ENCODE measurements at places on chromosomes 6 and 20.

DNA sequence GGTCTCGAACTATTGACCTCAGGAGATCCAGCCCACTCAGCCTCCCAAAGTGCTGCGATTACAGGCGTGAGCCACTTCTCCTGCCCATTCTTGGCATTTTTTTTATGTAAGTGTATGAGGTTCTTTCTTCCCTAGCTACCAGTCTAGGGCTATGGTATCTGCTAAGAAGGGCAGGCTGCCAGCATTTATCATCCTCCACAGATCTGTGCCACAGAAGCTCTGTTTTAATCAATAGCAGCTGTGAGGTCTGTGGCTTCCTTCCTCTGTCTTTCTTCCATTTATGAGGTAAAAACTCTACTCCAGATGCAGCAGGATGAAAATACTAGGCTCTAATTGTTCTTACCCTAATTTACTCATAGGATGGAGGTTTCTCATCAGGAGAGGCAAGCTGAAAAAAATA, 1382.4 kb upstream of the ADGRB3 start:
- DNase-seq, result no peak

DNA sequence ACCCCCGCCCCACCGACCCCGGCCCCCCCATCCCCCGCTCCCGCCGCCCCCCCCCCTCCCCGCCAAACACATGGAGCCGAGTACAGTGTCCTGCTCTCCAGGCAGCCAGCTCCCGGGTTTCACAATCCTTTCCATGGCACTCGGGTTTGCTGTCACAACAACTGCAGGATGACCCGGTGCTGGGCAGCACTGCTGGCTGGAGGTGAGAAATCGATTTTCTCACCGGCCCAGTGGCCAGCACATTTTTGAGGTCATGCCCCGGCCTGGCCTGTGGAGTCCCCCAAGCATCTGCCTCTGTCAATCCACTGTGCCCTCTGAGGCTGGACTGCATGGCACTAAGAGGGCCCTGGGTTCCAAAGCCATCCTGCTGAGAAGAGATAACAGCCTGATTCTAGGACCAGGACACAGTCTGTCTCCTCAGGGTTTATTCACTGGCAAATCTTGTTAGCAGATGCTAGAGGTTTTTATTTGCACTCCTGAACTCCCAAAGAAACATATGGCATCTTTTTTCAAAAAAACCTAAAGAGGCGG, 129.5 kb downstream of the NFATC2 start:
- no peak for DNase-seq

- DNase-seq, result no peak
Observed at GRCh38 chr6:15506066-15506465, 156.8 kb downstream of the DTNBP1 start.

DNA sequence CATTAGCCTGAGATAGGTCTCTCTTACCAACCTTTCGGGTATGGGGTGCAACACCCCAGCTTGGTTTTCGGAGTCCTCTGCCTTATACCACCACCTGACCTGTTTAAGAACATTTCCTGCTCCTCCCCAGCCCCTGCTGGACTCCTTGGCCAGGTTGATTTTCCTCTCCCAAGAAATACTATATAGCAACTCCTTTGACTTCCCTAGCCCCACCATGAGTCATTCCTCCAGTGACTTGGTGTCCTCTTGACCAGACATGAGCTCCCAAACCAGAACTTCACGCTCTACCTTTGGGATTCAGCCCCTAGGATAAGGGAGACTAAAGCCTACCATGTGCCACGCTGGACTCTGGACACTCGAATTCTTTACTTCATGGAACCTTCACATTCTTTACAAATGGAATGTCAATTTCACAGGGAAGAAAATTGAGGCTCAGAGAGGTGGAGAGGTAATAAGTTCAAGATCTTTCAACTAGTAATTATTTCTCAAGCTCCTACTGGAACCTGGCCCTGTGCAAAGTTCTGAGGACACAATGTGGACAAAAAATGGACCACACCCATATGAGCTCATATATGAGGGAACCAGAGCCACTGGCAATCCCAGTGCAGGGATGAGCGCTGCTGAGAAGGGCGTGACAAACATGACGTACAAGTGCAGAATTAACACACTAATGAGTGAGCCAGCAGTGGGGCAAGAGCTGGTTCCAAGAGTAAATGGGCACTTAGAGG, 48.2 kb downstream of the SIRPA start:
- DNase-seq, result no peak

- no peak for DNase-seq
Observed at GRCh38 chr20:56244259-56244658, 4.3 kb upstream of the MC3R start.

DNA sequence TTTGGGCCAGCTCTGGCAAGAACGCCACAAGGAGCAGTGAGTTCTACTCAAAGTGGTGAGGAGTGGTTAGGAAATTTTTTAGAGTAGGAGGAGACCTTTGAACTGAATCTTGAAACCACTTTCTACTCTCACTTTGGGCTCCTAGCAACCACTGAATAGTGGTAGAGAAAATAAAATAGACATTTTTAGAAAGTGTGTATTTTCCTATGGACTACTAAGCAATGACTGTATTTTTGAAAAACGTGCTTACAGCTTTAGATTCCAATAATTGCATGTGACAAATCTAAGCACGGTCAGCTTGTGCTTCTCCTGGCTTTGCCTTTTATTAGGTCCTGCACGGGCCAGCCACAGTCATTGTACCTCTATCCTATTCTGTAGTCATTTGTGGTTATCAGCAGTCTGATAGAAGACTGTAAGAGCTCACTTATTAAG, 8.7 kb upstream of the IFNGR1 start:
- no peak for DNase-seq

DNA sequence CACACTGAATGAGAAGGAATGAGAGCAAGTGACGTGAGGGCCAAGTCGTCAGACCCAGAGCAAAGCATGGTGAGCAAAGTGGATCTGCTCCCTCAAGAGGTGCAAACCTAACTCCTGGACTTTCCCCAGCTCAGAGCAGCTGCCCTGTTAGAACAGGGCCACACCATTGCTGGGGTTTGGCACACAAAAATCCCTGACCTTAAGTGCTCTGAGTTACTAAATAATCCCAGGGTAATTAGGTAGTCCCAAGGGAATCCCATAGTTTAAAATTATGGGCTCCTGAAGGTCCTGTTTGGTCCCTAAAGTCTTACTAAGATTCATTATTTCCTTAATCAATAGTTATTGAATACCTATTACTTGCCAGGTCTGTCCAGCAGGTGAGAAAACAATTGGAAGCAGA, 165.1 kb upstream of the TNFAIP3 start:
- no peak for DNase-seq

DNA sequence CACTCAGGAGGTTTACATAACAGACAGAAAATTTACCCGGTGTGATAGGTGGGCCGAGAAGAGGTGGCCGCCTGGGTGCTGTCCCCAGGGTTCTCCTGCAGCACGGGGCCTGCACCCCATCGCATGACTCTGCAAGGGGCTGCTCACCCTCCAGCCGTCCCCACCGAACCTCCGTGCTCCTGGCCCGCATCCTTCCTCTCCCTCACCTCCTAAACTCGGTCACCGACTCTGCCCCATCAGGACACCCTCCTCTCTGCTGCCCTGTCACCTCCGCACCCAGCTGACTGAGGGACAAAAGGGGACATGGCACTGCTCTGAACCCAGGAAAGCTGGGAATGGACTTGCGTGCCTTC, 147.6 kb downstream of the SYNDIG1 start:
- DNase-seq, result no peak

DNA sequence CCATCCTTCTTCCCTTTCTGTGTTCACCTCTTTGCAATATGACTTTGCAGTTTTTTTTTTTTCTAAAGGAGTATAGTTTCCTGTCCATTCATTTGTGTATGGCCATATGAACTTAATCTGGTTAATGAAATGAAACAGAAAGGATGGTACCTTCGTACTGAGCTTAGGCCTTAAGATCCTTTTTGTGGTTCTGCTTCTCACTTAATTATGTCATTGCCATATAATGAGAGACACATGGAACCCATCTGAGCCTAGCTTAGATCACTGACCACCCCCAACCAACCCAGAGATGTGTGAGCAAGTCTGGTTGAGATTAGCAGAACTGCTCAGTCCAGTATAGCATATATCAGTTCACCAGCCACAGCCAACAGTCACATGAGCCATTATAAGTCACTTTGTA, 1179.6 kb downstream of the HACE1 start:
- DNase-seq, result no peak

DNA sequence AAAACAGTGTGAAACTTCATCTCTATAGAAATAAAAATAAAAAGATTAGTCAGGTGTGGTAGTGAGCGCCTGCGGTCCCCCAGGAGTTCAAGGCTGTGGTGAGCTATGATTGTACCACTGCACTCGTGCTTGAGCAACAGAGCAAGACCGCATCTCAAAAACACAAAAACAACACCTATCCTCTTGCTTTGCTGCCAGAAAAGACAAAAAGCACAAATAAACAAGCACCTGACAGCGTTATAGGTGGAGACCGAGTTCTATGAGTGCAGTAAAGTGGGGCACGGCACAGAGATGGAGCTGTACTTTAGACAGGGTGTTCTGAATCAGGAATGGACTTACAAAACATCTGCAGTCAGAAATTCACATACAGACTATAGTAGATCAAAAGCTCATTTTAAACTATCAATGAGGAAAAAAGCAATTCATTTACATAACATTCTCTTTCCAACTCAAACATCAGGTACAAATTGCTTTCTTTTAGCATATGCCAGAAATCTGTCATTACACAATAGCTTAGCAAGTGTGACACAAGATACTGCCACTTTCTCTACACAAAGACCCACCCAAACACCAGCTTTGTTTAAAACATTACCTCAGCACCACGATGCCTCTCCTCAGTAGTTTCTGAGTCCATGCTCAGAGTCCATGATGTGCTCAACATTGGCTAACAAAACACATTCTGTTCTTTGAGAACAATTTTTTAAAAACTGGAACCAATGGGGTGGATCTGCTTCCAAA, 10.1 kb downstream of the EZR start:
- no peak for DNase-seq

DNA sequence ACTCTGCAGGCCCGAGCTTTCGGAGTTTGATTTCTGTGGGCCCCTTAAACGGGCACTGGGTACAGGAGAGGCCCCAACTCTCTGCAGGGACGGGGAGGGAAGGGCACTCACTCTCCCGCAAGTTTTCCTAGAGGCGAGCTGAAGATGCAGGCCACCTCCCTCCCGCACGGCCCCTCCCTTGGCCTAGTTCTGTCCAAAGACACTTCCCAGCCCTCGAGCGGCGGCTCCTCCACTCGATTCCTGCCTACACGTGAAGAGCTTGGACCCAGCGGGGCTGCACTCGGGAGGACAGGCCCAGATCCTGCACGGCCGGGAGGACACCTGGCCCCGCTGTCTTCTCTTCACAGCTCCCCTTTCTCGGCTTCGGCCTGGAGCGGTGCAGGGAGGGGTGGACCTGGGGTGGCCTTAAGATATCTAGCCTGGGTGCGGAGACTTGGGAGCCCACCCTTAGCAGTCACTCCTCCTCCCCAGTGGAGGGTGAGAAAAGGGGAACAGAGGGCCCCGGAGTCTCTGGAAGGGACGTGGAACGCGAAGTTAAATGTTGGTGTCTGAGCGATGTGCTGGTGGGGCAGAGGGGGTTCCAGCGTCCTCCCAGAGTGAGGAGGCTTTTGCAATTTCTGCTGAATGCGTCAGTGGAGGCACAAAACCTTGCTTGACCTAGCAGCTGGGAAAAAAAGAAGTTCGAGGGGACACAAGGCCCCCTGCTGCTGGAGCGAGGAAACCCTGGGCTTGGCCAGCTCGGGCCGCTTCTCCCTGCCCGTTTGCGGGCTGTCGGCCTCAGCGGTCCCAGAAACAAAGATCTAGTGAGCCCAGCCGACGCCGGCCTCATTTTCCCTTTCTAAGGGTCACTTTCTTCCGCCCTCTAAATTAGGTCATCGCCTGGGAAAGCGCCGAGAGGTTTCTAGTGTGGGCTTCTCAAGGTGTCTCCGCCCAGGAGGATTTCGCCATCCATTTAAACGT, 4.9 kb downstream of the OLIG3 start:
- no peak for DNase-seq

- DNase-seq, result no peak
Observed at GRCh38 chr20:5881703-5882102, 68.6 kb downstream of the TRMT6 start.

- DNase-seq, result no peak
Observed at GRCh38 chr6:14375930-14376329, 258.4 kb downstream of the CD83 start.

- no peak for DNase-seq
Observed at GRCh38 chr6:43989581-43990146, 137.6 kb downstream of the MRPL14 start.

DNA sequence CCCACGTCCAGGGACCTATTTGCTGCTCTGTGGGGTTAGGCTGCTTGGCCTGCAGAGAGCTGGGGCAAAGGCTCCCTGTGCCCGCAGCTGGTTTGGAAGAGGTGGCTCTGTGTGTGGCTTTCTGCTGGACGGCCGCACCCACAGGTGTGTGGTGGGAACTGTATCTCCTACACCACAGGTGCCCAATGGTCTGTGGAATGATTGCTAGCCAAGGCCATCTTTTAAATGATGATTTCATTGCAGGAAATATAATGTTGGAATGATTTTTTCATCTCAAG, 178.4 kb downstream of the DLL1 start:
- no peak for DNase-seq
